ENCODE measurements at places on chromosomes 5 and 9. TPM values are rescaled to one million over a fixed set of nuclear protein-coding genes. Genes with fewer than 3 reads are reported as not detected.

GRCh38 chr9:95215336-95215898 lies 102.1 kb downstream of the FANCC start:
- no peak overlapping the region for H3K27ac ChIP-seq
- H3K4me1 ChIP-seq, result no peaks in the 10 kb centered on the region
- DNase-seq, result no peak
- H3K36me3 ChIP-seq, result no peaks in the 10 kb centered on the region

DNA sequence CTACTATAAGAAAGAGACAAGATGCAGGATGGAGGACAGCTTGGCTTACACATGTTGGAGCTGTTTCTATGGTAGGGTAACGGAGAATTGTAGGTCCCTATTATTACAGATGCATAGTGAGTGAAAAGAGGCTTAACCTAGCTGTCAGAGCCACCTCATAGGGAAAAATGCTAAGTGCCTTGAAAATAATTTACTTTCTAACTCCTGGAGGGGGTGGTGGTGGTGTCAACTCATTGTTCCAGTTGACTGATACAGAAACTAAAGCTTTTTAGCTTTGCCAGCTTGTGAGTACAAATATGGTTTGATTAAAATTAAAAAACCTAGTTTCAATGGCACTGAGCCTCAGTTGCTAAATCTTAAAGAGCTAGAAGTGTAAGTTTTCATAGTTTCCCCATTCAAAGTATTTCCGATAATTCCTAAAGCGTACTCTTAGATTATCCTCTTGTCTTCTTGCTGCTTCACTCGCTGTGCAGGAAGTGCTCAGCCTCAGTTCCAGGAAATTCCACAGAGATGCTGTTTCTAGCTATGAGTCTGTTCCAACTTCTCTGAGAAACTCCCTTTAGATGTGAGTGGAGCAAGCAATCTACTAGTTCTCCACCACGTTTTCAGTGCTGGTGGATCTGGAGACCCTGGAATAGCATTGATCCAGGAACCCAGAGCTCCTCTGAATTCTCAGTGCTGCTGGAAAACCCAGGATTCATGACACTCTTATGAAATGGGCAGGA lies 265.2 kb downstream of the DMAC1 start:
- no peak overlapping the region for H3K27ac ChIP-seq
- DNase-seq, result no peak
- H3K4me1 ChIP-seq, result no peaks in the 10 kb centered on the region
- H3K4me3 ChIP-seq, result no peak overlapping the region

GRCh38 chr9:125360601-125361000 lies 99.0 kb downstream of the GAPVD1 start:
- DNase-seq, result no peak
- no peak overlapping the region for H3K4me3 ChIP-seq
- H3K36me3 ChIP-seq, result peaks cover 70% of the 10 kb centered on the region
- H3K27me3 ChIP-seq, result no peaks in the 10 kb centered on the region
- no peaks in the 10 kb centered on the region for H3K4me1 ChIP-seq

DNA sequence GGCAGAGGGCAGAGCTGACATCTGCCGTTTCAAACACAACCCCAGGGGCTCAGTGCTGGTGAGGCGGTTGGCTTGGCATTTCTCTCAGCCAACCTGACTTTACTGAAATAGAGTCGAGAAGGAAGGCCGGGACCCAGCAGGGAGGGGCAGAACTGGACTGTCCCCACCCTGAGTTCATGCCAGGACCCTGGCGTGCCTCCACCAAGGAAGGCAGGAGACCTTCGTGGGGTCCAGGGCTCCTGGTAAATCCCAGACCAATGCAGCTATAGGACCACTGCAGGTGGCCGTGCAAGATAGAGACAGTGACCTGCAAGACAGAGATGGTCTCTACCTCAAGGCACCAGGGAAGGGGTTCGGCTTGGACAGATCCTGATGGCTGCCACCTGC lies 132.9 kb downstream of the ROR2 start:
- DNase-seq, result no peak
- H3K36me3 ChIP-seq, result no peaks in the 10 kb centered on the region

DNA sequence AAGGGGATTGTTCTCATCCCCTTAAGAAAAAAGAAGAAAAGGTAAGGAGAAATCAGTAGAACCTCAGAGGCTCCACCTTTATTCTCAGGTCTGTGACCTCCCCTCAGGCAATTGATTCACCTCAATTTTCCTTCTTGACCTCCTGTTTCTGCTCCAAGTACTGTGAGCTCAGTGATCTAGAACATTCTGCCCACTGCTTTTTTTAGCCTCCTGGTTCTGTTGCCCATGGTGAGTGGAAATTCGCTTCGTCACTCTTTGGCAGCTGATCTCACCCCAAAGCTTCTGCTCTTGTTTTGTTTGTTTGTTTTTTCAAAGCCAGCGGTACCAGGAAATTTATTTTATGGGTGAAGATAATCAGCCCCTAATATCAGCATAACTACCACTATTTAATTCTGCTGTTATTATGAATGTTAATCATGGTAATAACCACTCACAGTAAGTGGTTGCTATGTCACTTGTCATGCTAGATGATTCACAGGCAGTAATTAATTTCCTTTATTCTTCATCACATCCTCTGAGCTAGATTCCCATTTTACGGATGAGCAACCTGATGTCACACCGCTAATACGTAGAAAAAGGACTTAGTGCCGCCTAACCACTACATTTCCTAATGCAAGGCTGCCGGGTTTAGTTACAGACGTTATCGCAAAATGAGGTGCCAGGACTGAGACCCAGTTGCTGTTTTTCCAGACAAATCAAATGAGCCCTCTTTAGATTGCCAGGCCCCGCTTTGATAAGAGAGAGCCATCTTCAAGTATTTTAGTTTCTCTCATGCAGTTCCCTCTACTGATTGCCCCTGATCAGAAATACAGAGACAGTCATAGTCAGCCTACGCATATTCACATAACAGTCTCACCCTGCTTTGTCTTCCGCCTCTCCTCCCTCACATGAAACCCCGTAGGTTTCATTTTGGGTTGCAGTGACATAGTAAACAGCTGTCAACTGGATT lies 78.2 kb downstream of the CYFIP2 start:
- H3K4me3 ChIP-seq, result no peak overlapping the region
- H3K27me3 ChIP-seq, result no peaks in the 10 kb centered on the region
- no peak overlapping the region for H3K27ac ChIP-seq
- peak; percentile 35 for DNase-seq

The ANKRD34B gene
- total RNA-seq, result not detected

The VPS13A gene
- total RNA-seq, result 74.2 TPM

The PFN3 gene
- total RNA-seq, result not detected

The AQP7 gene
- not detected for total RNA-seq
